EH (cell line): ENCODE measurements at places on chromosomes 5 and 9.

- no peak for DNase-seq
Observed at GRCh38 chr5:59732301-59732700, 161.2 kb downstream of the PDE4D start.

- peak; percentile 20 for DNase-seq
Observed at GRCh38 chr5:1204693-1205242, 3.4 kb downstream of the SLC6A19 start.

DNA sequence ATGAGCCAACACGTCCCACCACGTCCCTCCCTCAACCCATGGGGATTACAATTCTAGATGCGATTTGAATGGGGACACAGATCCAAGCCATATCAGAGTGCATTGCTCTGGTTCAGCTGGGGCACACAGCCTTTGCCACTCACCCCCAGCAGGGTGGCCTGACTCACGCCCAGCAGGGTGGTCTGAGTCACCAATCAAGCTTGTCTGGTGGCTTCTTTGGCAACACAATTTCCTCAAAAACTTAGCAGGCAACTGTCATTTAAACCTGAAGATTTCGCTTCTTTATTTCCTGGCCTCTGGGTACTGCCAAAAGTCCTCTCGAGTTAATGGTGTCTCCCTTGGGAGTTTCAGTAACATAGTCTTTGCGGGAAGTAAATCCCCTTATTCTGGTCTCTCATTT, 16.3 kb upstream of the SEMA5A start:
- DNase-seq, result peak; percentile 83

DNA sequence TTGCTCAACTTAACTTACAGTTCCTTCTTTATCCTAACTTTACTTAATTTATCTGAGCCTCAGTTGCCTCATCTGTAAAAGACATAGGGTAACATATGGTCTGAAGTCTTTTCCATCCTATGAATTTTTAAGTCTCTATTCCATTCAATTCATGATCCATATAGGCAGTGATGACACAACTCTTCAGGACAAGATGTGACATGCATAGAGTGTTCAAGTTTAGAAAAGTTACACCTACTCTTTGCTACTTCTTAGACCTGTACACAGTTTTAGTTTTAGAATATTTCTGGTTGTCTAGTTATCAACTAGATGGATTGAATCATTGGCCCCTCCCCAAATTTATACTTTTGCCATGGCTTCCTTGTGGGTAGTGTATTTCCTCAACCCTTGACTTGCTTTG, 50.7 kb upstream of the ELL2 start:
- DNase-seq, result no peak

DNA sequence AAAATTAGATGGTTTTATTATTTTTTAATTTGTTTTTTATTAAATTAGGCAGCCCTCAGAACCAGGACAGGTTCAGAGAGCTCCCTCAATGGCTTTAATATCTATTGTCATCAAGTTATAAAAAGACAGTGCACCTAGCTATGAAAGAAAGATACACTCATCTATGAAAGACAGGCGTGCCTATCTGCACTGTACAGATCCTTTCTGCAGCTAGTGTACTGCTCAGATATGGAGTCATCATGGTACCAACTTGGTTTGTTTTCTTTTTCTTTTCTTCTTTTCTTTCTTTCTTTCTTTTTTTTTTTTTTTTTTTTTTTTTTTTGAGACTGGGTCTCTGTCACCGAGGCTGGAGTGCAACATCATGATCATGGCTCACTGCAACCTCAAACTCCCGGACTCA, 54.8 kb upstream of the GPBP1 start:
- no peak for DNase-seq

- DNase-seq, result peak; percentile 69
Observed at GRCh38 chr5:38193015-38193581, 65.3 kb upstream of the EGFLAM start.

DNA sequence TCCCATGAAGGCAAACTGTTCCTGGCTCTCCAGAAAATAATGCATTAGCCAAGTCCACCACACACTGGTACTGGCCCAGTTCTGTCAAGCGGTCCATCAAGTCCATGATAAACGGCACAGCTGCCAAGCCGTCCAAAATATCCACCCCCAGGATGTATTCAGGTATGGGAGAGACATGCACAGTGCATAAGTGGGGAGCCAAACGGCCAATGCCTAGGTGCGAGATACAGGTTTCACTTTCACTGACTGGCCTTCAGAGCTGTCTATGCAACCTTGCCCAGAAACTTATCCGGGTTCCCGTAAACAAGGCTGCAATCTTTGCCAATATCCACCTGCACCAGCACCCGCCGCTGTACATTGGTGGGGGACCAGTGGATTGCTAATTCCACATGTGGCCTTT, 795.8 kb downstream of the EFNA5 start:
- no peak for DNase-seq

DNA sequence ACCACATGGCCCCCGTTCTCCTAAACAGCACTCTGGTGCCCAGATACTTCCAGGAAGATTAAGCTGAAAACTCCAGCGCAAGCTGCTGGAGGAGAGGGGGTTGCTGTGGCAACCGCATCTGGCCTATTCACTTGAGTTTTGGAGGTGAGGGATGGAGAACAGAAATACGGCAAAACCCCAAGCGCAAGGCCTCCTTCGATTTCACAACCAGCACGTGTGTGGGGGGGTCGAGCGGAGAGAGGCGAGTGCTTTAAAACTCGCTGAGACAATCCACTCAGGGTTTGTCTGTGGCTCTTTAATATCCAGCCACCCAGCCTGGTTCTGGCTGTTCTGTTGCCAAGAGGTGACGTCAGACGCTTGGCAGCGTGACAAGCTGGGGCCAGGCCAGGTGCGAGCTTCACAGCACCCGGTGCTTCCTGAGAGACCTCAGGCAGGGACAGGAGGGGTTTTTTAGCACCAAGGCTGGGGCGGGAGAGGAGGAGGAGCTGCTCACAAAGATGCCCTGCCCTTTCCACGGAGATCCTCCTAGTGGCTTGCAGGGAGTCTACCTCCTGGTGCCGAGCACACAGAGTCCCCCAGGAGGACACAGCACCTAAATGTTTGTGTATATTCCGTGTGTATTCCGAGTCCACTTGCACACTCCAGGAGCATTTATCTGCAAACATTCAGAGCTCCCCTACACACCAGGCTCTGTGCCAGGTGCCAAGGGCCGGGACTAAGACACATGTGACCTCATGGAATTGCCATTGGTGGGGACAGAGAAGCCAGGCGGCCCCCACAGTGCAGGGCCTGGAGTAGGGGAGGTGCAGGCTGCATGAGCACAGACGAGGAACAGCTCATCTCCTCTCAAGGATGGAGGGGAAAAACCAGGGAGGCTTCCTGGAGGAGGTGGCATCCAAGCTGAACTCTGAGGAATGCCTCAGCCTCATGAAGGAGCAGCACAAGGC, 194.6 kb downstream of the OLFM1 start:
- DNase-seq, result no peak

DNA sequence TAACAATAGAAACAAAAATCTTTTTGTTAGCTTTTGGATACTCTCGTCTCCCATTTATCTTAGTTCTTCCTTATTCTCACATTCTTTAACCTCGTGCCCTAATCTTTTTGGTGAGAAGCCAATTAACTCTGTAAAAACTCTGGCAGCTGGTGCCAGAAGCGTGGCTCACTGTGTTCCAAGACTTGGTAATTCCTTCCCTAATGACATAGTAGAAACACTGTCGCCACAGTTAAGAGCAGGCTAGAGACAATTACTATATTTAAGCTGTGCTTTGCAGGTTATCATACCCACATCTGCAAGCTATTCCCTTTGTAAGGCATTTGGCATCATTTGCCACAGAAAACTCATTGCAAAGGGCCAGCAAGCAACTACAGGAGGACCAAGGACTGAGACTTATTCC, 160.9 kb upstream of the PIK3R1 start:
- no peak for DNase-seq

DNA sequence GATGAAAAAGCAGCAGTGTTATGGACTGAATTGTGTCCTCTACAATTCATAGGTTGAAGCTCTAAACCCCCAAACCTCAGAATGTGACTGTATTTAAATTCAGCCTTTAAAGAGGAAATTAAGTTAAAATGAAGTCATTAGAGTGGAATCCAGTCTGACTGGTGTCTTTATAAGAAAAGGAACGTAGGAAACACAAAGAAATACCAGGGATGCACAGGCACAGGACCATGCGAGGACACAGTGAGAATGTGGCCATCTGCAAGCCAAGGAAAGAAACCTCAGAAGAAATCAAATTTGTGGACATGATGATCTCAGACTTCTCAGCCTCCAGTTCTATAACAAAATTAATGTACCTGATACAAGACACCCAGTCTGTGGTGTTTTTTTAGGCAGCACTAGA, 971.2 kb upstream of the CDH9 start:
- DNase-seq, result no peak
